T-helper 9 cell (primary cell): ENCODE measurements at places on chromosomes 5 and 9.

DNA sequence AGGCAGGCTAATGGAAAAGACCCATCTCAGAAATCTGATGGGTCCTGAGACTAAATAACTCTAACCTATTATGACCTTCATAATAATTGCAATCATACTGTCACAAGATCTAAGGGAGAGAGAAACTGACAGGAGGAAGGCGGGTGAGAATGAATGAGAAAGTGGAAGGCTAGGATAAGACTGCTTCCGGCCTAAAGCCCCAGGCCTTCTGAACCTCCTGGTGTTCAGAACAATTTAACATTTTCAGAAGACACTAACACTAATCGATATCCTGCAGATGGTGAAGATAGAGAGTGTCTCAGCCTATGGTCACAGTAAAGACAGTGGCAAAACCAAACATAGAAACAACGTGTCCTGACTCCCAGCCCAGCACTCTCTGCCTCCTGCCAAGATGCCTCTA is 1.2 kb downstream of the RPS14 start:
- DNase-seq = no peak

GRCh38 chr9:115210699-115211098 is 92.7 kb upstream of the TNC start:
- DNase-seq = no peak

GRCh38 chr9:93307468-93308157 is 123.7 kb downstream of the WNK2 start:
- DNase-seq = no peak

GRCh38 chr5:66209350-66209749 is 65.2 kb downstream of the SREK1 start:
- DNase-seq = no peak

- DNase-seq = no peak
Observed at GRCh38 chr5:45017568-45017967, 208.8 kb downstream of the MRPS30 start.

- no peak for DNase-seq
Observed at GRCh38 chr5:154795235-154795596, 40.0 kb downstream of the LARP1 start.

DNA sequence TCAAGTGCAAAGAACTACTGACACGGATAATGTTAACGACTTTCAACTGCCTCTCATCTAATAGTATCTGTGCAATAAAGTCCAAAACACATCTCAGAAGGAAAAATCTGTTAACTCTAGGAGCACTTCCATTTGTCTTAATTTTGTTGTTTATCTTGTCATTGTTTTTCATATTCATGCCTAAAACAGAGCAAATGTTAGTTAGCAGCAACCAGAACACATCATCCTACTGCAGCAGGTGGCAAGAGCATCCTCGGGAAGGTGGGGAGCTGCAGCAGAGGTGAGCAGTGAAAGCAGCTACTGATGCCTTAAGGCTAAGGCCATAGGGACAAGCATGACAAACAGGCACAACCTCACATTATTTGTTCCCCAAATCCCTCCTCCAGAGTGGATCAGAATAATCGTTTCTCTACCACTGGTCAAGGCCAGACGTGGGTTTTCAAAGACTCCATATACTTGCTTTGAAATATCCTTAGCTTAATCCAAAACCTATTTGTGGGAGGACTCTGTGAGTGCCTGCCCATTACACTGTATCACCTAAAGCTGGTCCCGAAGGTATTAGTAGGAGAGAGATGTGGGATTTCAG is 1.0 kb downstream of the HMGCS1 start:
- no peak for DNase-seq
